Activated CD4-positive, alpha-beta T cell treated with anti-CD3 and anti-CD28 coated beads for 36 hours (primary cell): ENCODE measurements at places on chromosomes 16 and 17. TPM values are rescaled to one million over a fixed set of nuclear protein-coding genes. Genes with fewer than 3 reads are reported as not detected.

MT3 gene
- total RNA-seq = 10.6 TPM

UMOD gene
- not detected for total RNA-seq

PDILT gene
- not detected for total RNA-seq

- DNase-seq = no peak
Measured at GRCh38 chr16:61263400-61263799, 772.8 kb downstream of the CDH8 start.

DNA sequence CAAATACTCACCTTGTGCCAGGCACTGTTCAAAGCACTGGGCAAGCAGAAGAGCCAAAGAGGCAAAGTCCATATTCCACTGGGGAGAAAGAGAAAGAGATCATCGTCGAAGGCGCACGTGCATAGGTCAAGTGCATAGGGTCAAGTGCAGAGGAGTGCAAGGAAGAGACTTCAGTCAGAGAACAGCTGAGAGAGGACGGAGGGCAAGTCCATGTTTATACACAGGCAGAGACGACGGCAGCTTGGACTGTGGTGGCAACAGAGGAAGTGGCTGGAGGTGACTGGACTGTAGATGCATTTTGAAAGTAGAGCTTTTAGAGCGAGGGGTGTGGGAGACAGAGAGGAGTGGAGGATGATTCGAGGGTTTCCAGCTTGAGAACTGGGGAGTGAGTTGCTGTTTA is 74.7 kb upstream of the SDK2 start:
- no peak for DNase-seq

- peak; percentile 53 for DNase-seq
Measured at GRCh38 chr16:57284209-57284951, at the start of gene PLLP. TSS of gene PLLP (minus strand) at chr16:57284672. CDS start at chr16:57284540, 132 bp downstream.

- DNase-seq = peak; percentile 44
Measured at GRCh38 chr17:67221062-67221998, 23.7 kb downstream of the HELZ start.

- no peak for DNase-seq
Measured at GRCh38 chr17:60901242-60901641, 223.6 kb downstream of the BCAS3 start.

GRCh38 chr17:31738067-31738466 is 121.0 kb downstream of the COPRS start:
- no peak for DNase-seq

DNA sequence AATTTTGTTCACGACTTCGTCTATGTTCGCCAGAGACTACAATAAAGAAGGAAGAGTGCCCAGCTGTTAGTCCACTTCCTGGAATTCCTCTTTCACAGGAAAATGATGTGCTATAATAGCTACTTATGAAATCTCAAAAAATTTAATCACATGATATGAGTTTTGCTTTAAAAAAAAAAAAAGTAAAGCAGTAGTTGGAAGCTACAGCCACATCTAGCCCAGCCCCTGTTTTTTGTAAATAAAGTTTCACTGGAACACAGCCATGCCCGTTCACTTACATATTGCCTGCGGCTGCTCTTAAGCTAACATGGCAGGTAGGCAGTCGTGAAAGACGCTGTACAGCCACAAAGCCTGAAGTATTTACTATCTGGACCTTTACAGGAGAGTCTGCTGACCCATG is 15.3 kb downstream of the VPS53 start:
- no peak for DNase-seq

DNA sequence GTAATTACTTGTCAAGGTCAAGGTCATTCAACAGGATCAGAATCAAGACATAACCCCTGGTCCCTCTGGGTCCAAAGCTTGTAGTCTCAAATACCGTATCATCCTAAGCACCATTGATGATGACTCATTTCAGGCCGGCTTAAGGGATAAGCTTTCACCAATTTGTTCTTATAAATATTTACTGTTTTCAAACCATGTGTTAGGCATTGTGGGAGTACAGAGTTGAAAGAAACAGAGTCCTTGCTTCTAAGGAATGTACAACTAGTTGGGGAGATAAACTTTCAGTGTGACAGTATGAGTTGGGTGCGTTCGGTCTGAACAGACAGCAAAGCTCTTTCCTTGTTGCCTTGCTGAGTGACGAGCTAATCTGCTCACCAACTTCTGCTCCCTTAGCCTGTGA is 183.5 kb upstream of the MAF start:
- DNase-seq = no peak
